H4 (cell line): ENCODE measurements at places on chromosomes 2 and 18. TPM values are rescaled to one million over a fixed set of nuclear protein-coding genes. Genes with fewer than 3 reads are reported as not detected.

- no peak for DNase-seq
These were observed 35.1 kb downstream of the ARHGAP25 start for GRCh38 chr2:68769586-68770270.

Gene SERPINB13
- total RNA-seq, result not detected in 2 replicates

GRCh38 chr18:75154997-75155396 is 53.9 kb downstream of the PTGR3 start:
- no peak for DNase-seq

Gene ALPG
- total RNA-seq, result not detected in 2 replicates

- no peak for DNase-seq
These were observed 15.3 kb downstream of the WDR43 start for GRCh38 chr2:28909655-28910353.
